ENCODE measurements at places on chromosomes 1 and 21. TPM values are rescaled to one million over a fixed set of nuclear protein-coding genes. Genes with fewer than 3 reads are reported as not detected.

The TBX15 gene
- 0.63 TPM for total RNA-seq

The BMP8B gene
- not detected for total RNA-seq

The FNDC10 gene
- 4.5 TPM for total RNA-seq

GRCh38 chr1:22233222-22233621 lies 90.3 kb upstream of the WNT4 start:
- DNase-seq: no peak

DNA sequence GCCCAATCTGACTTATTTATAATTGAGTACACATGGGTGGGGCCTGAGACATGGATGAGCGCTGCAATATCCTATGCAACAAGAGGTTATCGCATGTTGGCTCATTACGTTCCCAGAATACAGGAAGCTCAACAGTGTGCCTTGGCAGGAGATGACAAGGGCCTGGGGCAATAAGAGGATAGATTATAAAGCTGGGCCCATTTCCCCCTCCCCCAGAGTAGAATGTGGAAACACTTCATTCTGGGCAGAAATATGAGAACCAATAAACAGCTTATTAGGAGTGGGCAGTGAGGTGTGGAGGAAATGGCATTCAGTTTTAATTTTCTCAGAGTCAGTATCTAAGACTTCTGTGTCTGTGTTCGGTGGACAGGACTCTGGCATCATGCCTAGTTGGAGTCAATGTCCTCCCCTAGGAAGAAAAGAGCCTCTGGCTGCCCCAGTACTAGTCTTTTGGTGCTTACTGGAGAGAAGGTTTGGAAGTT lies 92.8 kb downstream of the PIK3R3 start:
- DNase-seq: peak; percentile 58

- DNase-seq: no peak
Measured at GRCh38 chr1:248748211-248748610, 7.3 kb downstream of the LYPD8 start.

DNA sequence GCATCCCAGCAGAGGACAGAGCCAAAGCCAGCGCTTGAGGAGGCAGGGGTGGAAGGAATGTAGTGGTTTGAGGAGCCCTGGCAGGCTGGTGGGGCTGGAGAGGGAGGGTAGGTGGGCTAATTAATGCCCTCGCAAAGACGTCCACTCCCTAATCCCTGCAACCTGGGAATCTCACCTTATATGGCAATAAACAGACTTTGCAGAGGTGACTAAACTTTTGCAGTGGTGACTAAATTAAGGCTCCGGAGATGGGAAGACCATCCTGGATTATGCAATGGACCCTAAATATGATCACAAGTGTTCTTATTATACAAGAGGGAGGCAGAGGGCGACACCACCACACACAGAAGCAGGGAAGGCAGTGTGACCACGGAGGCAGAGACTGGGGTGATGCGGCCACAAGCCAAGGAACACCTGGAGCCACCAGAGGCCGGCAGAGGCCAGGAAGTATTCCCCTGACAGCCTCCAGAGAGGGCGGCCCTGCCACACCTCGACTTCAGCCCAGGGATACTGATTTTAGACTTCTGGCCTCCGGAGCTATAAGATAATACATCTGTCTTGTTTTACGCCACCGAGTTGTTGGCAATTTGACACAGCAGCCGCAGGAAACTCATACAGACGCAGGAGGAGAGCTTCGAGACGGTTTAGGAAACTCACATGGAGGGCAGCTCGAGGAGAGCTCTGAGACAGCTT lies 23.1 kb upstream of the NPPB start:
- no peak for DNase-seq

All from fibroblast of the aortic adventitia (primary cell).